Body of pancreas (tissue), 4 donors: ENCODE measurements at places on chromosomes 7 and 10. TPM values are rescaled to one million over a fixed set of nuclear protein-coding genes. Genes with fewer than 3 reads are reported as not detected.

- DNase-seq: no peak
Observed at GRCh38 chr10:75679536-75679935, 248.1 kb downstream of the LRMDA start.

GRCh38 chr7:105662998-105663397 is 81.7 kb upstream of the EFCAB10 start:
- no peak for DNase-seq

DNA sequence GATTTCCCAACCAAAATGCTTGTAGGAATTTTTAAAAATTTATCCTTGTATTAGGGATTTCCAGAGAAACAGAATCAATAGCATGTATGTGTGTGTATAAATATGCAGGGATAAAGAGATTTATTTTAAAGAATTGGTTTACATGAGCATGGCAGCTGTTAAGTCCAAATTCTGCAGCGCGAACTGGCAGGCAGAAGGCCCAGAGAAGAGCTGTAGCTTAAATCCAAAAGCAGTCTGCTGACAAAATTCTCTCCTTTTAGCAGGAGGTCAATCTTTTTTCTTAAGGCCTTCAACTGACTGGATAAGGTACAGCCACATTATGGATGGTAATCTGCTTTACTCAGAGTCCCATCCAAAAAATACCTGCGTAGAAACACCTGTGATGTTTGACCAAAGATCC is 42.0 kb downstream of the PRR15 start:
- no peak for DNase-seq

- no peak for DNase-seq
Observed at GRCh38 chr10:46297406-46298204, 10.8 kb downstream of the ANTXRL start.

DNA sequence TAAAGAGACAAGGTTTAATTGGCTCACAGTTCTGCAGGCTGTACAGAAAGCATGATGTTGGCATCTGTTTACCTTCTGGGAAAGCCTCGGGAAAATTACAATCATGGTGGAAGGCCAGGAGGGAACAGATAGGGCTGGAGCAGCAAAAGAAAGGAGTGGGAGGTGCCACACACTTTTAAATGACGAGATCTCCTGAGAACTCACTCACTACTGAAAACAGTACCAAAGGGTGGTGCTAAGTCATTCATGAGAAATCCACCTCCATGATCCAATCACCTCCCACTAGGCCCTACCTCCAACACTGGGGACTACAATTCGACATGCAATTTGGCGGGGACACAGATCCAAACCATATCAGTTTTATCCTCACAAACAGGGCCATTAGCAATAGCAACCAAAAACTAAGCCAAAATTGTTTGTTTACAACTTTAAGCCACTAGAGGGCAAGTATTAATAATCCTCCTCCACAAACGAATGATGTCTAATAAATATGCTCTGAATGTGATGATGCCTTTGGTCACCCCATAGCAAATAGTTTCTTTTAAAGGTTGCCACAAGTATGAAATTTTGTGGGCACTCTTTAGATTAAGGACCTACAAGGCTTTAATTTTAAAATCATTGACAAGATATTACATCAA is 129.2 kb upstream of the NRBF2 start:
- DNase-seq: no peak

- no peak for DNase-seq
Observed at GRCh38 chr10:130891066-130891465, 420.5 kb downstream of the TCERG1L start.

- no peak for DNase-seq
Observed at GRCh38 chr7:94933256-94933990, 26.0 kb downstream of the PPP1R9A start.

DNA sequence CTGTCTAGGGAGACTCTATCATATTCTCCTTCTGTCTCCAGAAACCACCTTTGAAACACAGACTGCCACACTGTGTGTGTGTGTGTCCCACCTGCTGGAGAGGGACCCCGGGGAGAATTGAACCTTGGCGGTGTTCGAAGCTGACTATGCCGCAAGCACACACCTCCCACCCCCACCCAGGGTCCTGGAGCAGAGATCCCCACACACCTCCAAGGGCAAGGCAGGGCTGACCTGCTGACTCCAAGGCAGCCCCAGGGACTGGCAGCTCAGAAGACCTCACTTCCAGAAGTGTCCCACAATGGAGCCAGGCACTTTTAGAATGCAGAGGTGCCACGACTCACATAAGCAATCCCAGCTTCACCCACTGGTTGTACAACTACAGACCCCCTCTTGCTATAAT is 13.1 kb downstream of the DRGX start:
- DNase-seq: no peak

- DNase-seq: peak; percentile 4
Observed at GRCh38 chr7:159019111-159019510, 125.6 kb downstream of the VIPR2 start.

- no peak for DNase-seq
Observed at GRCh38 chr10:28681928-28682750, 4.8 kb downstream of the BAMBI start.

DNA sequence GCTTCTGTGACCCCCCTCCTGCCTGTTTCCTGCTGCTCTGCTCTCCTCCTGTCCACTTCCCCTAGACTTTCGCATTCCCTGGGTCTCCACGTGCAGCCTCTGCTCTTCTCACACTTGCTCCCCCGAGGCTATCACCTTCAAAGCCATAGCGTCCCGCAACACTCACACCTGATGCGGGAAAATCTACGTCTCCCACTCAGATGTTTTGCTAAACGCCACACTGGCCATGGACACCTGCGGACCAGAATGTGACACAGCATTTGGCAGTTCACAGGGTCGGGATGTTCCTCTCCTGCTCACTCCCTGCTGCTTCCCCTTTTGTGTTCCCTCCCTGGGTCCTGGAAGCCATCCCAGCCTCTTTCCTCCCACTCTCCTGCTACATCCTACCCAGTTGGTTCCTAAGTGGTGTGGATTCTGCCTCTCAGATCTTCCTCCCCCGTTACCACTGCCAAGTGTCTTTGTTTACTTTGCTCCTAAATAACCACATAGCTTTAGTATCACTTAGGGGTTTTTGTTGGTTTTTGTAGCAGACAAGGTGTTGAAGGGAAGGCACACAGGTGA is 33.7 kb upstream of the RBM33 start:
- no peak for DNase-seq

DNA sequence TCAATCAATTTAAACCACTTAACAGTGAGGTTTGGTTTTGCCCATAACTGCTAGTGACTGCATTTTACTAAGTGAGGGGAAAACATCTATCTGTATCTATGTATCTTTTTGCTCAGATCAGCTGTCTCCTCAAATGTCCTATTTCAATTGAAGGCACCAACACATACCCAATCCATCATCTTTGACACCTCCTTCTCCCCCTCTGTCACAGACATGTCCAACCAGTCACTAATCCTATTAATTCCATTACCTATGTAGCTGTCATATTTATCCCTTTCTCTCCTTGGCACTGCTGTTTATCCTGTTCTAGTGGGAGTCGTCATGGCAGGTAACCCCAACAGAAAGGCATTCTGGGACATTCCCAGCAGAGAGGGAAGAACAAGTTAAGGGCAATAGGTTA is 975.2 kb upstream of the AUTS2 start:
- DNase-seq: no peak

GRCh38 chr7:98418636-98419315 is 17.9 kb upstream of the BAIAP2L1 start:
- peak; percentile 79 for DNase-seq

The CYCS gene
- total RNA-seq: 11.7 TPM

The ABCA13 gene
- total RNA-seq: under 0.01 TPM

The MMRN2 gene
- total RNA-seq: 16.8 TPM

The SEMA3D gene
- total RNA-seq: 0.66 TPM

The FOXI2 gene
- total RNA-seq: not detected

The ENKUR gene
- total RNA-seq: not detected

The GPR26 gene
- total RNA-seq: not detected

The SAMD9 gene
- total RNA-seq: 4.9 TPM

The CADPS2 gene
- 31.9 TPM for total RNA-seq

The PALD1 gene
- 4.9 TPM for total RNA-seq
